ENCODE measurements at places on chromosomes 6 and 20.

DNA sequence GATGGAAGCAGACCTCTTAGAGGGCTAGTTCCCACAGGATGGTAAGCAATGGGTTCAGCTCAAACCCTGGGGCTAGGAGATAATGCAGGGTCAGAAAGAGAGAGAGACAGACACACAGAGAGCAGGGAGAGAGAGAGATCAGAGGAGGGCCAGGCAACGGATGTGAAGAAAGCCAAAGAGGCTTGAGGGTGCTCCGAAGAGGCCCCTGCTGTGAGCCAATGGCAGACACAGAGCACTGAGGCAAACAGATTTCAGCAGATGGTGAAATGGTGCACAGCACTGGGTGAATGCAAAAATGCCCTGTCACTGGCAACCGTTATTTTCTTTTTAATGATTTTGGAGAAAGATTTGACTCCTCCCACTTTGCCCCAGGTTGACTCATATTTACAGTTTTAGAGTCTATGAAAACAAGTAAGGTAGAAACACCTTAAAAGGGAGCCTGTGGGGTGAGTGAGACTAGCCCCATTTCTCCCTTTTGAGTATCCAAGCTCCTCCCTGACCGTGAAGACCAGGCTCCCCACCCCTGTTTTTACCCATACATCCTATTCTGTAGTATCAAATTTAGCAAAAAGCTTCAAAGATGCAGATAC is 840 bp downstream of the DEFB132 start:
- DNase-seq = no peak

- no peak for DNase-seq
Observed at GRCh38 chr6:5511954-5512353, 250.6 kb downstream of the FARS2 start.

DNA sequence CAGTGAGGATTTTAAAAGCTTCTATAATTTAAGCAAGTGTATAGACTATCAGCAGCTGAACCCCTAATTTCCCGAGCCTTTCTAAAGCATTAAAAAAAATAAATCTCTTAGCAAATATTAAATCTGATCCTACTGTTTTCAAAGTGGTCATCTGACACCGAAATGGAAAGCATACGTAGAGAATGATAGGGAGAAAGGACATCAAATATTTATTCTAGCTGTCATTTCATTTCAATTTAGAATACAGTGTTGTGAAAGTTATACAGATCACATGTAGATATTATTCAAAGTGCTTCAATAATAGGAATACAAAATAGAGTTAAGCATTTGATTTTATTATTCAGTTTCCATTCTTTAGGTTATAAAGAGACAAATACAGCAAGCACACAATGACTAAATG is 61.9 kb upstream of the PKIB start:
- DNase-seq = no peak

DNA sequence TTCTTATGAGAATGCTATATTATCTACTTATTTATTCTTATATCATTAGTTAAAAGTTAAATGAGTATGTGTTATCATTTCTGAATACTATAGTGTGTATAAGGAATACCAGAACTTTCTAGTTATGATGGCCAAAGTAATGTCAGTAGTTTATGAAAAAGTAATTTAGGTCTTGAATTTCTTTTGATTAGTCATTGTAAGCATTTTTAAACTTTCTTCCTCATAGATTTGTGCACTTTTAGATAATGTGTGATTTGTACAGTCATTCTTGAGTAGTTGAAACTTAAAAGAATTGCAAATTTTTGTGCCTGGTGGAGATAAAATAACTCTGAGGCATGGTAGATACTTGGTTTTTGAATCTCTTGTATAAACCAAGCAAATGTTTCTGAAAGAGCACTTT is 311.3 kb downstream of the CDKAL1 start:
- no peak for DNase-seq

GRCh38 chr6:149896491-149896890 is 1.4 kb downstream of the RAET1E start:
- DNase-seq = no peak

DNA sequence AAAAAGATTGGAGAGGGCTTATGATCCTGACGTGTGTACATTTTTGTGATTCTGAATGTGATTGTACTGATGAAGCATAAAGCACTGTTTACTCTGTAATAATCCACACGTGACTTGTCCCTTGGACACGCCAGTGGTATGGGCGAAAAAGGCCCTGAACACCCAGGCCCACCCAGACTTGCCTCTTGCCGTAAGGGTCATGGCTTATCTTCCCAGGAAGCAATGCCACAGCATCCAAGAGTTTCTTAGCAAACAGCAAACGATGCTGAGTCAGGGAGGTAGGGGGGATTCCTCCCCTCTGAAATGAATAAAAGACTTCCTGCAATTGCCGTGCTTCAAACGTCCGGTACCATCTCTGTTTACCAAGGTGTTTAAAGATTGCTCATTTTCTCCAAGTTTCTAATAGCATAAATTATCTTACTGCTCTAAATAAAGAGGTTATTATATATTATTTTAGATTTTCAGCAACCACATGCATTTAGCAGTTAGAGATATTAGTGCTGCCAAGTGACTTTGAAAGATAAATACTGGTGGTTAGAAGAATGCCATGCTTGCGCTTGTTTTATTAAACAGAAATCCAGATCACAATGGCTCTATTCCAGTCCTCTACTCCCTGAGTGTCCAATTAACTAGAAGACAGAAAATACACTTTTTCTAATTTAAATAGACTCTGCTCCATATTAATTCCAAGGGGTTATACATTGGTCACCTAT is 212.8 kb upstream of the CST7 start:
- DNase-seq = no peak

- DNase-seq = no peak
Observed at GRCh38 chr6:3726421-3726820, 25.1 kb downstream of the PXDC1 start.

DNA sequence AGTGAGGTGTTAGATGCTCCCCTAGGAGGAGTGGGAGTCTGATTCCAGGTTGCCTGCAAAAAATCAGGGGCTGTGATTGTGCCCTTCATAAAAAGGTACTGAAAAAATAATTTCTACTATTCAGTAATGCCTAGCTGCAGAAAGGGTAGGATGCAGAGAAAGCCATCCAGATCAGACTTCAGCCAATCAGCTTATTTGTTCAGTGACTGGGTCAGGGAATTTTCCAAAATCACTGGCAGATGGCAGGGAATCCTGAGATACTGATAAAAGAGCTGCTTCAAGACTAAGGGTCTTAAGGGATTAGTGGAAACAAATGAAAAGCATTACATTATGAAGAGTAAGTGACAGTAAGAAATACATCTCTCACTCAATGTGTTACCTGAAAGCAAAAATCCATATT is 42.8 kb upstream of the MTRF1L start:
- DNase-seq = no peak

DNA sequence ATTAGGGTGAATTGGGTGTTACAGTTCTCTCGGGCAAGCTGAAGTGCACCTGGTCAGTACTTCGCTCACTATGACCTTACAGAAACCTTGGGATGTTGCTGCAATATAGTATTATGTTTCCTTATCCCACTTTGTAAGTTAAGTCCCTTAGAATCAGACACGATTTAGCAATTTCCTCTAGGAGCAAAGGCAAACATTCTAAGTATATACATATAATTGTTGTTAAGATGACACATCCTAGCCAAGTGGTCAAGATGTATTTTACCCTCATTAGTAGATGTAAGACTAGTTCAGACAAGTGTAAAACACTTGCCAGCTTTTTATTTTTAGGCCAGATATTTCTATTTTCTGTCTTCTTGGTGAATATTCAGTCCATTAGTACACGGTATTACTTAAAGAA is 31.1 kb upstream of the RGS17 start:
- no peak for DNase-seq

- no peak for DNase-seq
Observed at GRCh38 chr20:44897133-44897532, 11.6 kb downstream of the YWHAB start.

- DNase-seq = no peak
Observed at GRCh38 chr6:14144678-14145113, 27.1 kb downstream of the CD83 start.

DNA sequence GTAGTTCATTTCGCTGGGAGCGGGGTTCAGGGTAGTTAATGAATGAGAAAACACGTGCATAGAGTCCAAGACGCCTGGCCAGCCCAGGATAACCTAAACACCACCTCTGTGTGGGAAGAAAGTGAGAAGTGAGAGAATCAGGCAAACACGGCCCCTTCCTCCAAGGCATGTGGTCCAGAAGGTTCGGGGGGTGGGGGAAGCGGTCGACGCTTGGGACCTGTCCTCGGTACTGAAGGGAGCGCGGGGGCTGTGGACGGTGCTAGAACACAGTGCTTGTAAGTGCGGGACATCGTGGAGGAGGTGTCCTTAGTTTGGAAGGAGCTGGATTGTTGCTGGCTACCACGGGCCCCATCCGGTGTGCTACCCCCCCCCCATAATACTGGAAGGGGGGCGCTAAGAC is 1.7 kb upstream of the VSTM2L start:
- DNase-seq = no peak

DNA sequence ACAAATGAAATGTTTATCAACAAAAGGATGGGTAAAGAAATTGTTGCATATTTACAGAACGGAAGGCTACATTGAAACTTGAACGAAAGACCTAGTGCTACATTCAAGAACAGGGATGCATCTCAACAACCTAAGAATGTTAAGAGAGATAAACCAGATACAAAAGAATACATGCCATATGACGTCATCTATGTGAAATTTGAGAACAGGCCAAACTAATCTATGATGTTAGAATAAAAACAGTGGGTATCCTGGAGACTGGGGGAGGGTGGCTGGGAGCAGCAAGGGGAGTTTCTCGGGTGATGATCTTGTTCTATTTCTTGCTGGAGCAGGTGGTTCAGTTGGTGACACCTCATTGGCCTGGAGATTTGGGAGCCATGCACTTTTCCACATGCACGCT is 81.5 kb downstream of the SULF2 start:
- no peak for DNase-seq

DNA sequence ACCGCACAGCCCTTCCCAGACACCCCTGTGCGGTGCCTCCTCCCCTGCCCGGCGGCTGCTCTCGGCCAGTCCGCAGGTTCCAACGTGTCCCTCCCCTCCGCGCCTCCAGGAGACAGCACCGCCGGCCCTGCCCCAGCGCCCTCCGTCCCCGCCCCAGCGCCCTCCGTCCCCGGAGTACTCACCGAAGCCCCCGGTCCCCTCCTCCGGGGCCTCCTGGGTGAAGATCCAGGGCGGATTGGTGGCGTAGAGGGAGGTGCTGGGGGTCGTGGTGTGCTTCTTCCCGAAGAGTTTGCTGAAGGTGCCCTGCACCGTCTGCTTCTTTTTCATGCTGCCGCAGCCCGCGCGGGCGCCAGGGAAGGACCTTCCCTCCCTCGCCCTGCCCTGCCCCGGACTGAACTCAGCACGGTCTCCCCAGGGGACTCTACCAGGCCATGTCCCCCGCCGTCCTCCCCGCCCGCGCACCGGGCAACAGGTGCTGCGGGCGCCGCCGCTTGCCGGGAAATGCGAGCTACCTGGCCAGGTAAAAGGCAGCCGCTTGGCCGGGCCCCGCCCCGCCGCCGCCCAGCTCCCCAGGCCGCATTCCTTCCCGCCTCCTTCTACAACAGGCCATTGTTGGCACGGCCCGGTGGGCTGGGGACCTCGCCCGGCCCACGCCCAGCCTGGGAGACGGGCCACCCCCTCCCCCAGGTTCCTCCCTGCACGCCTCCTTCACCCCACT is at the start of gene C6orf132:
TSS of gene C6orf132 (minus strand) at position 503 of the 718 bp plus-strand sequence. CDS start at position 327, 176 bp downstream.
- DNase-seq = no peak

DNA sequence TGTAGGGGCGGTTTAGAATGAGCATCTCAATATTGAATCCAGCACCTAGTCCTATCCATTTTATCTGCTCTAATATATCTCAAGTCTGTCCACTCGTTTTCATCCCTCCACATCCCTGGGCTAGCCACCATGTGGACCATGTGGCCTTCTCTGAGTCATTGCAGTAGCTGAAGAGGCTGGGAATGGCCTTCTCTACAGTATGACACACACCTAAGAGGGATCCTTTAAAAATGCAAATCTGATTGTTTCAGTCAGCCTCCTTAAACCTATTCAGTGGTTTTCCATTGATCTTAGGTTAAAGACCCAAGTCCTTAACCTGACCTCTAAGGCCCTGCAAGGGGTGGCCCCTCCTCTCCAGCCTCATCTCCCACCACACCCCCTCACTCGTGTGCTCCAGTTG is 9.4 kb downstream of the RING1 start:
- DNase-seq = no peak

GRCh38 chr6:41705996-41706835 is 29.2 kb downstream of the TFEB start:
- peak; percentile 92 for DNase-seq

GRCh38 chr6:145090801-145091585 is 644.3 kb downstream of the EPM2A start:
- no peak for DNase-seq

DNA sequence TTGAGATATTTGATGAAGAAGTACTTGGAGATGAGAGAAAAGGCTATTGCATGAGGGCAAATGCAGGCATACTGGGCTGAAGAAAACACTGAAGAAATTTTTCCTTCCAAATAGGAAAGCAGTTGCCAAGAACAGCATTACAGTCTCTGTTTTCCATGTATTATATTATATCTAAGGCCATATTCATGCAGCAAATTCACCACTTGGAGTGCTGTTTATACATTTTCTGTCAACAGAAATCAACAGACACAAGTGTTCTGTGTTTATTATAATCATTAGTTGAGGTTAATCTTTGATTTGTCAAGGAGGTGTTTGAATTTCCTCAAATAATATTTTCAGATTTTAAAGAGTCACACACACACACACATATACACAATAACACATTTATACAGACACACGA is 268.8 kb upstream of the PLCB4 start:
- no peak for DNase-seq

GRCh38 chr20:48760403-48760983 is 67.3 kb downstream of the PREX1 start:
- no peak for DNase-seq

GRCh38 chr6:46491628-46492547 is 639 bp upstream of the RCAN2 start:
- no peak for DNase-seq

DNA sequence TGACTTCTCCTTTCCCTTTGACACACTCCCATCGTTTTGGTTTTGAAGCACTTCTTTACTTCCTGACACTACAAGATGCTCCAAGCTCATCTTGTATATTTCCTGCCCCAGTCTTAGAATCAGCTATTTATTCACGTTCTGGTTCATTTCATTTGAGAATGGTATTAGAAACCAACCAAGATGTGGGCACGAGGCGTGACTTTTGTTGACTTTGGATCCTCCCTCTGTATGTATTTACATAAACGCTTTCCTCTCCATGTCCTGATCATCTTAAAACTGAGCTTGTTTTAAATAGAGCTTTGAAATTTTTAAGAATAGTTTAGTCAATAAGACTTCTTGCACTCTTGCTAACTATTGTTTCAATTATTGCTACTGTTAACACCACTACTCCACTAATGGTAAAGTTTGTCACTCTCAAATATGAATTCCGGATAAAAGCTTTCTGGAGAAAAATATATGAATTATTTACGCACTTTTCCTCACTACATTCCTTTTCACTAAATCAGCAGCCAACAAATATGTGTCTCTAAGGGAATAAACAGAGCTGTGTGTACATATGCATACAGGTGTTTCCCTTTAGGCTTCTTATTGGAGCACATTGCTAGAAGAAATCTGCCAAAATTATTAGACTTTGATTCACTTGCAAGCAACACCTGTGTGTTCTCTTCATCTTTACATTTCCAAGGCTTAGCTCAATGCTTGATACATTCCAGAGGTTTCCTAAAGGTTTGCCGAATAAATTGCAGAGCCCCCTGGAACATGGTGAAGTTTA is 77.3 kb upstream of the TMEM244 start:
- no peak for DNase-seq

- no peak for DNase-seq
Observed at GRCh38 chr6:155955038-155955437, 499.4 kb upstream of the NOX3 start.

GRCh38 chr6:143150281-143150680 is 89.6 kb downstream of the AIG1 start:
- DNase-seq = no peak
